ENCODE measurements at places on chromosomes 4 and X.

GRCh38 chr4:60605646-60606354 lies 594.3 kb upstream of the ADGRL3 start:
- no peak for DNase-seq

DNA sequence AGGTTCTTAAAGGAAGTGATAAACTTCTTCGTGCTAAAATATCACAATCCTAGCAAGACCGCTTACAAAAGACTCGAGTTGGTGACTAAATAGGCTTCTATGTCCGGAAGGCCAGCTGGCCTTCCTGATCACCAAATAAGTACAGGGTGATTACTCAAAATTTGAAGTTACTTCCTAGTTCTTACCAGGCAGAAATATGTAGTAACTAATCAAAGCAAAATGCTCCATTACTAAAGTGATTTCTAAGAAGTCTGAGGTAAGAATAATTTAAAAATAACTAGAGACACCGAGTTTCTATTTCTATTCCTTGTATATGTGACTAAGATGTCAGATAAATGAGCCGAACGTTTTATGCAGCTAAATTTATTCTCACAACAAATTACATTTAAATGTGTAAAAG lies 62.2 kb downstream of the NSUN7 start:
- no peak for DNase-seq

DNA sequence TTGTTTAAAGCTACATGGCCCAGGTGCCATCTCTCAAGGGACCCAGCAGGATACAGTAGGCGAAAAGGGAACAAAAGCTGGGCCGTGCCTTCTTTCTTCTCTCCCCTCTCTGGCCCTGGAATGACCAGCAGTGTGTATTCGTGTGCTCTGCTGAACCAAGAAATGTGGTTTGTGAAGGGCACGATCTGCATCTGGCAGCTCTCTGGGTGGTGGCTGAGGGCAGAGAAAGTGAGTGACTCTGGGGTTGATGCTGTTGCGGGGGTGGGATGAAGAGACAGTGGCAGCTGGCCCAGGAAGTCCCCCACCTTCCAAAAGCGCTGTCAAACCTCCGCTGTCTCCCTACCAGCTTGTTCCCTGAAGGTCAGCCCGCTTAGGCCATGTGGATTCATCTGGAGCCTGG lies 88.3 kb downstream of the CLDN34 start:
- no peak for DNase-seq

GRCh38 chrX:48498374-48498809 lies 10.4 kb upstream of the PORCN start:
- no peak for DNase-seq

GRCh38 chr4:165609653-165610052 lies 230.8 kb downstream of the CPE start:
- no peak for DNase-seq

- DNase-seq, result no peak
Measured at GRCh38 chrX:9023293-9023692, 10.6 kb downstream of the FAM9B start.

- DNase-seq, result no peak
Measured at GRCh38 chr4:169342159-169342860, 71.6 kb upstream of the SH3RF1 start.

GRCh38 chr4:135515295-135515694 lies 1313.7 kb upstream of the PABPC4L start:
- DNase-seq, result no peak

- DNase-seq, result no peak
Measured at GRCh38 chr4:122588453-122589238, 32.2 kb downstream of the IL21 start.

All from T-helper 22 cell (primary cell).